Brain (organoid and tissue), 16 donors: ENCODE measurements at places on chromosomes 3 and 15. TPM values are rescaled to one million over a fixed set of nuclear protein-coding genes. Genes with fewer than 3 reads are reported as not detected.

Gene GOLGB1
- polyA plus RNA-seq: 8.3 TPM

Gene CFAP161
- polyA plus RNA-seq: 0.20 TPM

Gene FSTL1
- polyA plus RNA-seq: 22.5 TPM

Gene GOLGA8S
- not detected for polyA plus RNA-seq

Gene PDZRN3
- 14.2 TPM for polyA plus RNA-seq

Gene GOLGA8J
- polyA plus RNA-seq: not detected

Gene RMDN3
- polyA plus RNA-seq: 36.6 TPM
